ENCODE measurements at places on chromosomes 11 and 22. TPM values are rescaled to one million over a fixed set of nuclear protein-coding genes. Genes with fewer than 3 reads are reported as not detected.

The MAPK11 gene
- total RNA-seq: 12.8 TPM

The PATE4 gene
- total RNA-seq: not detected

The CTR9 gene
- 49.9 TPM for total RNA-seq

The TBC1D22A gene
- 34.8 TPM for total RNA-seq

The MMP7 gene
- total RNA-seq: not detected

The DDX17 gene
- total RNA-seq: 369 TPM

The OR8G5 gene
- not detected for total RNA-seq

The POU2AF1 gene
- total RNA-seq: 2.3 TPM

The OR5M10 gene
- not detected for total RNA-seq

The KCNJ11 gene
- total RNA-seq: 0.53 TPM

The GSTT2 gene
- total RNA-seq: not detected

The OR51E1 gene
- not detected for total RNA-seq

- no peak overlapping the region for H3K27ac ChIP-seq
- no peaks in the 10 kb centered on the region for H3K4me1 ChIP-seq
- H3K4me3 ChIP-seq: no peak overlapping the region
- no peak for DNase-seq
- H3K27me3 ChIP-seq: peaks cover 8% of the 10 kb centered on the region
- no peaks in the 10 kb centered on the region for H3K36me3 ChIP-seq
Measured at GRCh38 chr11:34546511-34547209, 33.1 kb upstream of the ELF5 start.

DNA sequence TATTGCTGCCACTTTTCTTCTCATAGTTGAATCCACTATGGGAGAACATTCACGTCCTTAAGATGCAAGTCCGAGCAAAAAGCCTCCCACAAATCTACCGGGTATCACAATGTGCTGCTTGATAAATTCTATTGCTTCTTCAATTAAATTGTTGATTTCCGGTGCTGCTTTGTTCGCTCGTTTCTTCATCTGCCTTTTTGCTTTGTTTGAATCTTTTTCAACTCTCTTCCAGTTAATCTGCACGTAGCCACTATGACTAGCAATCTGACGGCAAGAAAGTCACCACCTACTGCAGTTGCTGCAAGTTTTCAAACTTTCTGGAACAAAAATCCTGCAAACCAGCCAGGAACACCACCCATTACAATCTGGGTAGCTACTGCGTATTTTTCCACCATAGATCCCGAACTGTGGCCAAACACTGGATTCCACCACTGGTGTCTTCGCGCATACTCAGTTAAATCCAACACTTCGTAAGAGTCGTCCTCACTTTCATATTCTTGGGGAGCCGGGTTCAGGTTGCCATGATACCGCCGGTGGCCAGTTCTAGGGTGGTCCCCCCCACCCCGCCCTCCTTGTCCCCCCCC is 59.1 kb downstream of the CLMP start:
- no peak overlapping the region for H3K27ac ChIP-seq
- no peak overlapping the region for H3K4me3 ChIP-seq
- no peaks in the 10 kb centered on the region for H3K27me3 ChIP-seq

DNA sequence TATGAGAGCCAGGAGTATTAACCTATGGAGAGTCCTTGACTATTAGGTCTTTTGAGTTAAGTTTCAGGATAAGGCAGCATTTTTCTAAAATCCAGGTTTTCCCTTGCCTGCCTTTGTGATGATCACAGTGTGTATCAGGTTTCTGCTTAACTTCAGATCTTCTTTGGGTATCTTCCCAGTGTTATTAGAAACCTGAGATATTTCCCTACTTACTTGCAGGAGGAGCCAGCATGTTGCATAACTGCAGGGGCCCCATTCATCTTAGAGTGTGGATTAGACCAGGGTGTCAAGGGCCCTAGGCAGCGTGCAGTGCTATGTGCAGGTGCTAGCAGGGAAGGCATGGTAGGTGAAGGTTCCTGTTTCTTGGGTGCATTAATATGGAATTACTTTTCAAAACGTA is 69.5 kb downstream of the ZNRF3 start:
- no peaks in the 10 kb centered on the region for H3K36me3 ChIP-seq
- H3K4me3 ChIP-seq: no peak overlapping the region
- H3K4me1 ChIP-seq: peaks cover 19% of the 10 kb centered on the region
- no peak for DNase-seq
- no peak overlapping the region for H3K27ac ChIP-seq

DNA sequence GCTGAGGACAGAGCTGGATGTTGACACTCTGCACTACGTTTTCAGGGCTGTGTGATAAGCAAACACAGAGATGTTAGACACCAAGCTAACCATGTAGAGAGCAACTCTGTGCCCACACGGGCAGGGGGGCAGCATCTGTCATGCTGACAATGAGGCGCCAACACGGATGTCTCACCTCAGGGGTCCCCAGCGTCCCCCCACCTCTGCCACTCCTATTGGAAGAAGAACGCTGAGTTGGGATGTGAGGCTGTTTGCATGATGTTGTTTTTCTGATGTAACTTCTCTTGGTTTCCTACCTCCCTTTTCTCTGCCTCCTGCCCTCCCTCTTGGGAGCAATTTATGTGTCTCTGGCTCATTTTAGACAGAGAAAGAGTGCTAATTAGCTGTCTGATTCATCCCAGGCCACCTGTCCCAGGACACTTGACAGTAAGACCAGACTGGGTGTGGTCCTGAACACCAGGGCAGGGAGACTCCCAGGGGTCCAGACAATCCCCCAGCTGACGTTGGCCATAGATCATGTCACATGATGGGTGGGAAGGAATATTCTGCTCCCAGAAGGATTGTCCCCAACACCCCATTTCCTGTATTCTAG is 89.2 kb upstream of the NCAM1 start:
- H3K27me3 ChIP-seq: no peaks in the 10 kb centered on the region
- no peaks in the 10 kb centered on the region for H3K36me3 ChIP-seq
- no peak overlapping the region for H3K4me3 ChIP-seq
- H3K27ac ChIP-seq: no peak overlapping the region
- no peak for DNase-seq

GRCh38 chr11:64870176-64870892 is 8.1 kb downstream of the EHD1 start:
- H3K27me3 ChIP-seq: no peaks in the 10 kb centered on the region
- peak overlapping the region; percentile 34 for H3K27ac ChIP-seq
- peak overlapping the region; percentile 72 for H3K4me3 ChIP-seq

- no peak overlapping the region for H3K4me3 ChIP-seq
- no peak for DNase-seq
- H3K4me1 ChIP-seq: no peaks in the 10 kb centered on the region
- peaks cover 9% of the 10 kb centered on the region for H3K27me3 ChIP-seq
- no peak overlapping the region for H3K27ac ChIP-seq
Measured at GRCh38 chr22:36990457-36990856, 28.8 kb downstream of the TST start.

DNA sequence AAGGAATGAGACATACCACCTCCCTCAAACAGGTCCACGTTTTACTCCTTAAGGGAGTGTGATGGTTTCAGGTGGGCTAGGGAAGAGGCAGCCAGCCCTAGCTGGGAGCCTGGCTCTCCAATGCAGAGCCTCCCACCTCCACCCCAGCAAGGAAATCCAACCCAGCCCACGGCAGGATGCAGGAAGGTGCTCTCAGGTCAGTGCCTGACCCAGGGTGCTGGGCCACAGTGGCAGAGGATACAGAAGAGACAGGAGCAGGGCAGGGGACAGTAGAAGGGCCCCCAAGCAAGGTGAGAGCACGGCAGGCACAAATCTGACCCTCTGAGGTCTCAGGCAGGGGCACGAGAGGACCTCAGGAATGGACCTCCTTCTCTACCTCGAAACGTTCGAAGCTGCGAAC is 26.9 kb upstream of the CCND1 start:
- no peak overlapping the region for H3K4me3 ChIP-seq
- no peaks in the 10 kb centered on the region for H3K36me3 ChIP-seq
- H3K27ac ChIP-seq: no peak overlapping the region
- H3K4me1 ChIP-seq: no peaks in the 10 kb centered on the region

GRCh38 chr11:76271068-76271467 is 64.8 kb upstream of the WNT11 start:
- DNase-seq: no peak
- no peaks in the 10 kb centered on the region for H3K27me3 ChIP-seq
- no peak overlapping the region for H3K27ac ChIP-seq
- no peak overlapping the region for H3K4me3 ChIP-seq

- H3K27me3 ChIP-seq: no peaks in the 10 kb centered on the region
- no peak overlapping the region for H3K4me3 ChIP-seq
- no peak for DNase-seq
- H3K36me3 ChIP-seq: no peaks in the 10 kb centered on the region
- H3K27ac ChIP-seq: no peak overlapping the region
Measured at GRCh38 chr11:133988686-133989410, 32.1 kb upstream of the IGSF9B start.

- no peak overlapping the region for H3K4me3 ChIP-seq
- H3K36me3 ChIP-seq: peaks cover 16% of the 10 kb centered on the region
- no peaks in the 10 kb centered on the region for H3K27me3 ChIP-seq
- no peak overlapping the region for H3K27ac ChIP-seq
- H3K4me1 ChIP-seq: peaks cover 8% of the 10 kb centered on the region
Measured at GRCh38 chr11:18314784-18315523, 7.0 kb downstream of the HPS5 start.

DNA sequence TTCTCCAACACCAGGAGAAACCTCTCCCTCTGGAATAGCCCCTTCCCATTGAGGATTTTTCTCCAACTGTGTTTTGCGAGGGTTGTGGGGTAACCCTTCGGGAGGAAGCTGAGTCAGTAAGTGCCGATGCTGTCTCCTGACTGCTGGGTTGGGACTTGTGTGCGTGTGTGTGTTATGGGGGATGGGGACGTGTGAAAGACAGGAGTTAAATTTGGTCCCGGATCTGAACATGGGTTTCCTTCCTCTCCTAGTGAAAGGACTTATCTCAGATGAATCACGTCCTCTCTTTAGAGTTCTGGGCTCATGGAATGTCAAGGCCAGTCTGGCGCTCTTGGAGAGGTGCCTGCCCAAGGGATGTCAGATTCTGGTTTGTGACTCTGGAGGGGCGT is 33.3 kb downstream of the KIAA1671 start:
- no peak overlapping the region for H3K27ac ChIP-seq
- DNase-seq: no peak
- no peaks in the 10 kb centered on the region for H3K36me3 ChIP-seq
- no peak overlapping the region for H3K4me3 ChIP-seq
- no peaks in the 10 kb centered on the region for H3K27me3 ChIP-seq

GRCh38 chr11:130907229-130907628 is 9.1 kb downstream of the SNX19 start:
- H3K4me1 ChIP-seq: no peaks in the 10 kb centered on the region
- H3K4me3 ChIP-seq: no peak overlapping the region
- no peak overlapping the region for H3K27ac ChIP-seq
- peaks cover 66% of the 10 kb centered on the region for H3K36me3 ChIP-seq
- no peaks in the 10 kb centered on the region for H3K27me3 ChIP-seq

- no peak overlapping the region for H3K27ac ChIP-seq
- no peaks in the 10 kb centered on the region for H3K36me3 ChIP-seq
- no peak for DNase-seq
Measured at GRCh38 chr11:35131886-35132285, 7.1 kb upstream of the CD44 start.

GRCh38 chr11:69860796-69861445 is 41.7 kb upstream of the FGF3 start:
- H3K27ac ChIP-seq: no peak overlapping the region
- no peaks in the 10 kb centered on the region for H3K4me1 ChIP-seq
- no peak for DNase-seq
- no peak overlapping the region for H3K4me3 ChIP-seq
- H3K27me3 ChIP-seq: no peaks in the 10 kb centered on the region
- no peaks in the 10 kb centered on the region for H3K36me3 ChIP-seq

GRCh38 chr22:47035425-47035881 is 273.0 kb downstream of the TBC1D22A start:
- no peak for DNase-seq
- no peaks in the 10 kb centered on the region for H3K27me3 ChIP-seq
- no peaks in the 10 kb centered on the region for H3K4me1 ChIP-seq
- no peak overlapping the region for H3K27ac ChIP-seq
- H3K4me3 ChIP-seq: no peak overlapping the region

DNA sequence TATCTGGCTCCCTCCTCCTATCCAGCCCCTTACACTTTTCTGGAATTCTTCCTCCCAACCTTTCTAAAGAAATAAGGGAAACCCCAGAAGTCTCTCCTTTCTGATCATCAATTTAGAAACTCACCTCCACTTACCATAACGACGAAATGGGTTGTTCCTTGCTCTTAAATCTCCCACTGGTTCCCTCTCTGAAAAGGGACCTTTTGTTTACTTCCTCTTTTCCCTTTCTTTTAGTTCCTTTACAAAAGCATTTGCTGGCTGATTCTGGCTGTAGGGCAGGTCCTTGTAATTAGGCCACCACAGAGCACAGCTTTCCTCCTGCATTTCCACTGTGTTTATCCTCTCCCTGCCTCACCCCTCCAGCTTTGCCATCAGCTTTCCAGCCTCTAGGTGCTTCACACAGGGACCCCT is 12.0 kb downstream of the JAML start:
- no peak overlapping the region for H3K4me3 ChIP-seq
- peaks cover 61% of the 10 kb centered on the region for H3K4me1 ChIP-seq
- H3K36me3 ChIP-seq: peaks cover 18% of the 10 kb centered on the region
- H3K27ac ChIP-seq: no peak overlapping the region
- no peaks in the 10 kb centered on the region for H3K27me3 ChIP-seq

GRCh38 chr11:34189191-34189590 is 83.8 kb downstream of the NAT10 start:
- DNase-seq: no peak
- H3K27ac ChIP-seq: no peak overlapping the region
- no peak overlapping the region for H3K4me3 ChIP-seq
- H3K36me3 ChIP-seq: no peaks in the 10 kb centered on the region
- H3K4me1 ChIP-seq: no peaks in the 10 kb centered on the region

Measured in CD8-positive, alpha-beta memory T cell (primary cell).